ENCODE measurements at places on chromosomes 11 and 22.

- no peak for DNase-seq
Measured at GRCh38 chr11:126917531-126918204, 82.9 kb downstream of the KIRREL3 start.

DNA sequence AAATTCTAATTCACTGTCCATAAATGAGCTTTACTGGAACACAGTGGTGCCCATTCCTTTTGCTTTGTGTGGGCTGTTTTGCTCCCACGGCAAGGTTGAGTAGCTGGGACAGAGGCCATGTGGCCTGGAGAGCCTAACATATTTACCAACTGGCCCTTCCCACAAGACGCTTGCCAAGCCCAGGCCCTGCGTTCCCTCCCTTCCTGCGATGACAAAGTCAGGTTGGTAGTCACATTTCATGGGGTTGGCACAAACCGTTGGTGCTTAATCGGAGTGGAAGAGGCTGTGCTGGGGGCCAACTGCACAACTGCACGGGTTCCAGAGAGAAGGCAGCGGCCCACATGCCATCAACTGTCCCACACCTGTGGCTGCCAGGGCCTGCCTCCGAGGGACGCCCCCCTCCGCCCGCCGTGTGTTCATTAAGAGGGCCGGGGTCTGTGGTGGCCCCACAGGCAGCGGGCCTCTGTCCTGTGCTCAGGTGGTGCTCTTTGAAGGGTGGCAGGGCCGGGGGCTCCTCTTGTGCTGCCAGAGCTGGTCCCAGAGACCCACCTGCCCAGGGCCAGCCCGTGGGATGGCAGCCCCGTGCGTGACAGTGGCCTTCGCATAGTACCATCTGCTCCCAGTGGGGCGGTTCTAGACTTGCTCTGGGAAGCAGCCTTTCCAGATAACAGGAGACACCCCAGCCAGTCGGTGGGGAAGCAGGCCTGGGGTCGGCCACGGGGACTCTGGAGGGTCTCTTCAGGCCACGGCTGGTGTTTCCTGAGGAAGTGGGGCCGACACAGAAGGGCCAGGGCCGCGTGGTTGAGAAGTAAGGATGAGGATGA lies 81.5 kb upstream of the CLDN5 start:
- no peak for DNase-seq

DNA sequence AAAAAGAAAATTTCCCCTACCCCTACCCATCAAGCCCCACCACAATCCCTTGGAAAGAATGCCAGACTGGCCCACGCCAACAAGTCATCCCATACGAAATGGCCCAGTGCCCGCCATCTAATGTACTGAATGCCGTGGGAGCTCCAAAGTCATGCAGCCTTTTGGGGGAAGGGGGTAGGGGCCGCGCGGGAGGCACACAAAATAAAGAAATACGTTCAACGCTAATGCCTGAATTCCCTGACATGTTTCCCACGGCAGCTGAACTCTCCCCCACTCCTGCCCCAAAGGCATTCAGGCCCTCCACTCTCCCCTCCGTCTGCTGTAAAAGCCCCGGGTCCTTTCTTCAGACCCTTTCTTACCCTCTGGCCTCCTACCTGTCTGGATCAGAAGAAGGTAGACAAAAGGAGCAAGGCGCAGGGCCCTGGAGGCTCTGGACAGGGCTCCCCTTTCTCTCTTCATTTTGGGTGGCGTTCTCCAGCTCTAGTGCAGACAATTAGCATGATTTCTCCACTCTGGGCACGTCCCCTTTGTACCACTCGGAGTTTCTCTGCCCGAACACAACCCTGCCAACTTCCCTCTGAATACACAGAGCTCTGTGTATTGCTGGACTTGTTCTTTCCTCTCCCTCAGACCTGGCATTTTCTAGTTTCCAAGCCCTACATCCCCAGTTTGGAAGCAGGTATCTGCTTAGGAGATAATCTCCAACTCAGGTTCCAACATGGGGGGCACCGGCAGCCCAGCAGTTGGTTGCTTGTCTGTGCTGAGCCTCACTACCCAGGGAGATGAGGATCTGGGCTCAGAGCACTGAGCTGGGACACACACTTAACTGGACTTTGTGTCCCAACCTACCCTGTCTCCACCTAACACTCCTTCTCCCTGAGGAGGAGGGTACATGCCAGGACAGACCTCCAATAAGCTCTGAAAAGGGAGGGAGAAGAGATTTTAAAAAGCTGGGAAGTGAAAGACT lies at the start of gene HEPACAM:
TSS of gene HEPACAM (minus strand) at position 500 of the 967 bp plus-strand sequence. CDS start at position 459, 41 bp downstream.
- no peak for DNase-seq

DNA sequence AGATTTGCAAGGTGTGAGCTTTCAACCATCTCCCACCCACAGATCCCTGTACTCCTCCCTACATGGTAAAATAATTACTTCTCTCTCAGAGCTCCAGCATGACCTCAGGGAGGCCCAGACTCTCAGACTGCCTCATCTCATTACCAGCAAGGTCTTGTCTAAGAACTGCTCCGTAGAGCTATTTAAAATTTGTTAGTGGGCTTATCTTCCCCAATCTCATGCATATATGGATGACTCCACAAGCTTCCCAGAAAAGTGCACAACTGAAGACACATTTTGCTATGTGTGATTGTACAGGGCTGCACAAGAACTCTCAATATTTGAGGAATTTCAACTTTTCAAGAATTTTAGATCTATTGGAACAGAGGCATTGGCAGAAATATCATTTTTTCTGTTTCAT lies 230.3 kb downstream of the CSNK2A3 start:
- no peak for DNase-seq

GRCh38 chr11:78253797-78254196 lies 65.1 kb downstream of the USP35 start:
- DNase-seq, result no peak

DNA sequence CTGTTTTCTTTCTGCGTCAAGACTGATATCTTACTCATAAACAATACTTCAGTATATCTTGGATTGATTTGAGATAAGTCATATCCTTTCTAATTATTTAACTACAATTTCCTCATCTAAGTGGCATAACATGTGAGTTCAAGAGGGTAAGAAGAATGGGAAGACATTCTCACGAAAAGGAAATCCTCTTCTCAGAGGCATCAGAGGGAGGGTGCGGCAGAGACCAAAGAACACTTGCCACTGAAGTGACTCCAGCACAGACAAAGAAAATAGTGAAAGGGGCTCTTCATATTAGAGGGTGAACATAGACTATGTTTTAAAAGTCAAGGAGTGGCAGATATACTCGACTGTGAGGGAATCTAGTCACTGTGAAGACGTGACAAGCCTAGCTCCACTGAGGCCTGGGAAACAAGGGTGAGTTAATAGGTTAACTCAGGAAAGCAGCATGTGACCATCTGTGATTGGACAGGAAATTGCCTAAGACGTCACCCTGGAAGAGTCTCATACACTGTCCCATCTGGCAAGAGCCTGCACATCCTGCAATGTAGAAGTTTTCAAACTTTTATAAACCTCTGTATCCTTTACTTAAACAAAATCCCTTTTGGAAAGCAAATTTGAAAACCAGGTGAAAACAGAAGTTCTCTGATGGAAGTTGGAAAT lies 1.9 kb upstream of the MMP1 start:
- no peak for DNase-seq

DNA sequence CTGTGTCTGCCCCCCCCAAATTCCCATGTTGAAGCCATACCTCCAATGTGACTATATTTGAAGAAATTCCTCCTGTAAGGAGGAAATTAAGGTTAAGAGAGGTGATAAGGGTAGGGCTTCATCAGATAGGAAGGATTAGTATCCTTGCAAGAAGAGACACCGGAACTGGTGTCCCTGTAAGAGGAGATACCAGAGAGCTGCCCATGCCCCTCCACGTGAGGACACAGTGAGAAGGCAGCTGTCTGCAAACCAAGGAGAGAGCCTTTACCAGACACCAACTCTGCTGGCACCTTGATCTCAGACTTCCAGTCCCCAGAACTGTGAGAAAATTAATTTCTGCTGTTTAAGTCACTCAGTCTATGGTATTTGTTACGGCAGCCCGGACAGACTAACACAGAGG lies 109.3 kb downstream of the ARFGAP2 start:
- no peak for DNase-seq

- DNase-seq, result no peak
Measured at GRCh38 chr11:106137061-106137460, 59.6 kb downstream of the AASDHPPT start.

- no peak for DNase-seq
Measured at GRCh38 chr11:132039521-132039920, 669.1 kb downstream of the NTM start.

GRCh38 chr11:117588166-117588810 lies 208.7 kb downstream of the DSCAML1 start:
- DNase-seq, result no peak

- no peak for DNase-seq
Measured at GRCh38 chr11:112631333-112631732, 329.9 kb upstream of the NCAM1 start.

- no peak for DNase-seq
Measured at GRCh38 chr11:27971171-27971570, 136.8 kb downstream of the KIF18A start.

DNA sequence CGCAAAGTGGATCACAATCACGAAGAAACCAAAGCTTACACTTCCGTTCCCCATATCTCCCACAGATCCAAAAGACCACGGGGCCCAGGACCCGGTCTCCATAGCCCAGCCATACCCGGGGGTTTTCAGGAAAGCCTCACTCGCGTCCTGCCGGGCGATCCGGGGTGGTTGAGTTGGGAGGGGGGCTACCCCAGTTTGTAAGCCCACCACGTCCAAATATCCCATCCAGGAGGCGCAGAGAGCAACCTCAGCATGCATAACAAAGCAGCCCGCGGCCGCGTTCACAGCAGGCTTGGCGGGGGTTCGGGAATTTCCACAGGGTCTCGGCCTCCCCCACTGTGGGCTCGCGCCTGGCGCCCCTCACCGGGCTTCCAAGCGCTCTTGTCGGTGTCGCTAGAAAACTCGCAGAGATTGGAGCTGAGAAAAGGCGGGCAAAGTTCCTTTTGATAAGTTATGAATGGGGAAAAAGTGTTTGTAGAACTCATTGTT lies 9.5 kb downstream of the SDF2L1 start:
- no peak for DNase-seq

- no peak for DNase-seq
Measured at GRCh38 chr11:128929991-128930390, 12.7 kb downstream of the TP53AIP1 start.

GRCh38 chr11:34501500-34501899 lies 12.1 kb downstream of the ELF5 start:
- no peak for DNase-seq

DNA sequence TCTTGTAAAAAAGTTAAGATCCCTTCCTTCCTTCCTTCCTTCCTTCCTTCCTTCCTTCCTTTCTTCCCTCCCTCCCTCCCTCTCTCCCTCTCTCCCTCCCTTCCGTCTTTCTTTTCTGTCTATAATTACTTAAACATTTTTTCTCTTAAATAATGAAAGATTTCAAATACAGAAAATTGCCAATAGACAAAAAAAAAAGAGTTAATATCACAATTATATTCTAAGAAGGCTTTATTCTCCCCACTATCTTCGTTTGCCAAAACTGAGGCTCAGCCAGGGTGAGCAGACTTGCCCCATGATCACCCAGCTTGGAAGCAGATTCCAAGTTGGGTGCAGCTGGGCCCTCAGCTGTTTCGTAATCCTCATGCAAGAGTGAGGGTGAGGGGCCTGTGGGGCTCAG lies 327 bp upstream of the CACNA1I start:
- no peak for DNase-seq

DNA sequence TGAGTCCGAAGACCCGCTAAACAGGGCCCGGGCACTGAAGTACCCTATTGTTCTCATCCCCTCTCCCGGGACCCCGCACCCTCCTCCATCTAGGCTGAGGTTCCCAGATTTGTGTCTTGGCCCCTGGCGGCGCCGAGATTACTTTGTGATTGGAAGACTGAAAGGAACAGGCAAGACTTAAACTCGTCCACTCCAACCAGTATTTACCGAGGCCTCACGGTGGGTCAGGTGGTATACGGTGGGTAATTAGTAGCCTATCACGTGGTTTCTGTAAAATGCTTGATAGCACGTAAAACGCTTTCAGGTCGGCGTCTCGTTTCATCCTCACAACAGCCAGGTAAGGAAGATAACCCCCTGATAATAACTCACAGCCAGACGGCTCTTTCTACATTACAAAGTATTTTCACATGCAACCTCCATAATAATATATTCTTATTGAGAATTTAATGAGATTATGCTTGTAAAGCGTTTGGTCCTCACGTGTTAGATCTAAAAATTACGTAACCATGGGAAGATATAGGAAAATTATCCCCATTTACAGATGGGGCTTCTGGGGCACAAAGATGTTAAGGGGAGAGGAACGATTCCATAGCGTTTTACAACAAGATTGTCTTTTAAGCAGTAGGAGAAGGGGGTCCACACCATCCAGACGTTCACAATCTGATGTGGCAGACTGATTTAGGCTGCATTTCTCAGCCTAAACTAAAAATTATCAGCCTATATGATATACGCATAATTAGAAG lies 642 bp upstream of the PIK3C2A start:
- peak; percentile 16 for DNase-seq

- DNase-seq, result no peak
Measured at GRCh38 chr11:23974601-23975000, 522.3 kb upstream of the LUZP2 start.

DNA sequence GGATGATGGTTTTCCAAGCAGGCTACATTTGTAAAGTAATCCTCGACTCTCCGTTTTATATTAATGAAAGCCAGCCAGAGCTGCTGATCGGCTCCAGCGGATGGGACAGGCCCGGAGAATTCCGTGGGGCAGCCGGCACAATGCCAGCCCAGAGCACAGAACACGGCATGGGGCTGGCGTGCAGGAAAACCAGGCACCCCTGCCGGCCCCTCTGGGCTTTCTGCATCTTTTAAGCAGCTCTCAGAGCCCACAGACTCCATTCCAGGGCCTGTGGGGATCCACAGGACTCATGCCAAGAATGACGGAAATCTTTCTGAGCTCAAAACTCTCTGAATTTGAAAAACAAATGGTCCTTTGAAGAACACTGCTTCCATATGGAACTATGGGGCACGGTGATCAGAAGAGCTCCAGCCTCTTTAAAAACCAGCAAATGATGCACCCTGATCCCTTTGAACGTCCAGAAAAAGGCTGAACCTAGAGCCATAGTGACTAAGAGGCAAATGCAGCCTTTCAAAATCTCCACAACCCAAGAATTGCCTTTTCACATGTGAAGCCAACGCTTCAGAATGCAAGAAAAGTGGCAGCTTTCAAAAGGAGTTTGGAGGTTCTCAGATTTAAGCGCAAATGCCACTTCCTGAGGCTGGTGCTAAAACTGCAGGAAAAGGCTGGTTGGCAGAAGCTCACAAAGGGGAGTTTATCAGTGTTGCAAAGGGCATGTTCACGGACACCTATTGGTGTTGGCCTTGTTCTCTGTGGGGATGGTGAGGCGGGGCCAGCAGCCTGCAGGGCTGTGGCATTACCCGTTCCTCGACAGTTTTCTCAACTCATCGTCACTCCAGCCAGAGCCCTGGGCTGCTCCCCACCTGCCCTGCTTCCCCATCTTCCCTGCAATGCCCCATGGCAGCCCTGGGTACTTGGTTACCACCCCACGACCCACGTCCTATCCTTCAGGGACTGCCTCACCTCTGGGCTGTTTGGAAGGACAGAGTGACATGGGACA lies 212.5 kb downstream of the CTTN start:
- no peak for DNase-seq

- peak; percentile 72 for DNase-seq
Measured at GRCh38 chr22:41940832-41941765, 5.9 kb downstream of the CENPM start.

Measured in stimulated activated CD4-positive, alpha-beta T cell treated with anti-CD3 and anti-CD28 coated beads, Interleukin-1b, Interleukin-23, amount 100 ng/mL, for 24 hours (primary cell).